ENCODE measurements at places on chromosomes 3 and 15.

DNA sequence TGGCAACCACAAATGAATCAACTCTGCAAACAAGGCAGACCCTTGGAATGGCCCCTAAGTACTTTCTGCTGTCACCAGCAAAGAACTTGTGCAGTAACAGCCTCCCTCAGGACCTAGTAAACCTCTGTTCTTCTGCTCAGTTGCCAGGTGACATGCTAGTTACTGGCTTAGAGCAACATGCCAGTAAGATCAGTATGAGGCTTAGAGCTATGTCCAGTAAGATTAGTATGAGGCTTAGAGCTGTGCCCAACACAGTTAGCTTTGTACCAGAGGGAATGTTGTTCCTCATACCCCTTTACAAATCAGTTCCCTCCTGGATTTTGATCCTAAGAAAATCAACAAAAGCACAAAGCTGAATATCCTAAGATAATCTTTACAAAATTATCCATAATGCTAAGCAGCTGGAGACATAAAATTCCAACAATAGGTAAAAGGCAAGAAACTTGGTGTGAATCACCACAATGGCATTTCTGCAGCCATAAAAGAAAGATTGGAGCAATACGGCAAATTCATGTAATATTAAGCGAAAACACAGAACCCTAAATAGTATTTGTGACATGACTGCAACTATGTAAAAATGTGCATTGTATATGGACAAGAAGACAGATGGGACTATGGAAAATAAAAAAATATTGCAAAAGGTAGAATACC lies 107.3 kb upstream of the LPP start:
- DNase-seq, result no peak

DNA sequence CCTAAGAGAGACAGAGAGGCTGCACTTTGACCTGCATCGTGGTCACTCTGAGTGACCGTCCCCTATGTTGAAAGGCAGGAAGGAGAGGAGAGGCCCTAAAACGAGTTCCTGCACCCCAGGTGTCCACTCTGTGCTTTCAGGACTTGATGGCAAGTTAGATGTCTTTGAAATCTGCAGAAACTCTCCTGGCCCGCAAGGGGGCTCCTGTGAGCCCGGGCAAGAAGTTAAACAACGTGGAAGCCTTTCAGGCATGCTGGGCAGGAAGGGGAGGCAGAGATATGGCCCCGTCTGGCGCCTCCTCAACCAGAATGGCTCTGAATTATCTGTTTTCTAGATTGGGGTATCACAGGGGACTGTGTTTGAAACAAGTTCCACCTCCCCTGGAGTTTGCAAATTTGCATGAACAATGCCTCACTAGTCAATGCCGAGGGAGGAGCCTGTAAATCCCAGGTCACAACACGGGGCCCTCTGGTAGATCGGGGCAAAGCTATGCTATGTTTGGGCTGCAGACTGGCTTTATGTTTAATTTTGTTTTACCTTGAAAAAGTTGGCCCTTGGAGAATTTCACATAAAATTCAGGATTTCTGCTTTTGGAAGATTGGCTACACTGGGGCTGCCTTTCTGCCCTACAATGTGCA lies 9.8 kb downstream of the CTXND1 start:
- no peak for DNase-seq

DNA sequence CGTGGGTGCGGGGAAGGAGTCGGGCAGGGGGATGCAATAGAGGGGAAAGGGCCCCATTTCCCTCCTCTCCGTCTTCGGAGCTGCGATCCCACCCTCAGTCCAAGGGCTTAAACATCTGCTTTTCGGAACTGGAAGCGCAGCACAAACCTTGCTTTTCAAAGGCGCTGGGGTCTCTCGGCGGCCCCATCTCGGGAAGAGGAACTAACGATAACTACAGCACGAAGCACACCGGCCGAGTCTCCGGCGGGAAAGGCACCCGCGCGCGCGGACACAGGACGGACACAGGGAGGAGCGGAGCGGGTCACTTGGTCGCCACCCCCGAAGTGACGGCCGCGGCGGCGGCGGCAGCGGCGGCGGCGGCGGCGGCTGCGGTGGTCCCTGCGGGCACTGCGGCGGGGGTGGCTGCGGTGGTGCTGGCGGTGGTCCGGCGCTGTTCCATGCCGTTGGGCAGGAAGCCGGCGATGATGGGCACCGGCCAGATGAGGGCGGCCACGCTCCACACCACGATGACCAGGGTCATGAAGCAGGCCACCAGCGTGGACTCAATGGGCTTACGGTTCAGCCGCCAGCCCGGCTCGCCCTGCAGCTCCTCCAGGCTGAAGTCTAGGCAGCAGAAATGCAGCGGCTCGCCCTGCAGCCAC lies 1.1 kb downstream of the TMEM158 start:
- peak; percentile 58 for DNase-seq

GRCh38 chr3:45312836-45313493 lies 75.4 kb upstream of the LARS2 start:
- no peak for DNase-seq

GRCh38 chr3:132180337-132180791 lies 136.8 kb upstream of the ACP3 start:
- DNase-seq, result peak; percentile 63

- no peak for DNase-seq
Measured at GRCh38 chr3:48770192-48770502, 53.1 kb upstream of the IP6K2 start.

GRCh38 chr3:64264501-64265109 lies 39.3 kb upstream of the PRICKLE2 start:
- no peak for DNase-seq

- DNase-seq, result no peak
Measured at GRCh38 chr3:124973290-124973689, 38.7 kb upstream of the MUC13 start.

GRCh38 chr15:53565721-53566120 lies 193.7 kb downstream of the WDR72 start:
- no peak for DNase-seq

- DNase-seq, result no peak
Measured at GRCh38 chr3:50121072-50122032, 32.6 kb downstream of the RBM5 start.

- DNase-seq, result no peak
Measured at GRCh38 chr3:120661106-120661905, 20.7 kb downstream of the HGD start.

DNA sequence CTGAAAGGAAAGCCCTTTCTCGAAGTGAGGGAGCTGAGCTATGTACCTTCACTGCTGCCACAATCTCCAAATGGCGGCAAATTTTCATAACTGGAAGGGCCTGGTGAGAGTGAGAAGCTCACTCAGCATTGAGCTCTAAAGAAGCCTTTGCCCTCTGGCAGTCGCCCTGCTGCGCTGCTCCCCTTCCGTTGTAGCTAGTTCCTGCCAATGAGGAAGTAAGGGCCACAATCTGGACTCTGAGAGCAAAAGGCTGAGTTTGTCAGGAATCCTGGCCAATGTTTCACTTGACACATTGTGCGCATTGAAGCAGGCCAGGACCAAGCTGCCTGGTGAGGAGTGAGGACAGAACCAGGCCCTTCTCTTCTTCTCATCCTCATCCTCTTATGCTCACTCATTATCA lies 579.5 kb downstream of the PDCD6IP start:
- DNase-seq, result no peak

GRCh38 chr15:37967788-37968187 lies 33.3 kb downstream of the TMCO5A start:
- DNase-seq, result no peak

GRCh38 chr15:51390966-51391422 lies 49.5 kb downstream of the GLDN start:
- DNase-seq, result no peak

GRCh38 chr15:67774626-67775025 lies 50.7 kb upstream of the SKOR1 start:
- DNase-seq, result no peak

GRCh38 chr3:125022206-125022605 lies 33.6 kb downstream of the HEG1 start:
- DNase-seq, result no peak

DNA sequence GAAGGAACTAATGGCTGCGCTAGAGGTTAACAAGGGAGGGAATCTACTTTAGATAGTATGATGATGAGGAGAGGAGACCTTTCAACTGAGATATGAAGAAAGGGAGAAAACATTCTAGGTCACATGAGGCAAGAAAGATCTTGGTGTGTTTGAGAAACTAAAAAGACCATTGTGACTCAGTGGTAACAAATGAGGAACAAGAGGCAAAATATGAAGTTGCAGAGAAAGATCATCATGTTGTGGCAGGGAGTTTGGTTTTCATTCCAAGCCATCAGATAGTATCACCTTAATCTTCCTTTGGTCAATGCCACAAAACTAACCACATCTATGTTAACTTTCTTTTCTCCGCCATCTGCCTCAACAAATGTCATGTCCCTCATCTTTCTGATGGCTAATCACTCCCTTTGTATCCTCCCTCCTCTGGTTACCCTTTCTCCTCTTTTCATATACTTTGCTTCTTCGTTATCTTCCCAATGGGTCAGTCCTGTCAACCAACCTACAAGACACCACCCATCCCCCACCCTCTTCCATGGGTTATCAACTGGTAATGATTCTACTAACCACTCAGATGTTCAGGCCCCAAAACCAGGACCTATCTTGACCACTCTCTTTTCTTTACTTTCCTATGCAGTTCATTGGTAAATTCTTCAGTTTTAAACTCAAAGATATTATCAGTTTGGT lies 2.4 kb upstream of the PDCD6IP start:
- DNase-seq, result no peak

GRCh38 chr3:184175981-184176376 lies 1.3 kb downstream of the AP2M1 start:
- no peak for DNase-seq

GRCh38 chr3:111812701-111813100 lies 46.4 kb upstream of the PHLDB2 start:
- DNase-seq, result no peak

- no peak for DNase-seq
Measured at GRCh38 chr15:79778378-79778990, 118.3 kb downstream of the MTHFS start.

DNA sequence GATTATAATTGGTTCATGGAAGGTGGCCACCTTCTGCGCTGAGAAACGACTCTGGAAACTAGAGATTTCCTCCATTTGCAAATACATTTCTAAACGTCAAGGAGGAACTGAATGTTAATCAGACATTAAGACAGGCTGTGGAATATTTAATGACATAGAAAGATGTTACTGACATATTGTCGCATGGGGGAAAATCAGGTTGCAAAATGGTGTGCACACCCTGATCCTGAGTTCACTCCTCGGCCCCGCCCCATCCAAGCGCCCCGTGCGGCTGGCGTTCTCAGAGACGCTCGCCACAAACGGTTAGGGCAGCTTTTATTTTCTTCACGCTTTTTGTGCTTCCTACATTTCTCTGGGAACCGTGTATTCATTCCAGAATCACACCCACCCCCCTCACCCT lies 10.7 kb downstream of the H1-8 start:
- DNase-seq, result no peak

DNA sequence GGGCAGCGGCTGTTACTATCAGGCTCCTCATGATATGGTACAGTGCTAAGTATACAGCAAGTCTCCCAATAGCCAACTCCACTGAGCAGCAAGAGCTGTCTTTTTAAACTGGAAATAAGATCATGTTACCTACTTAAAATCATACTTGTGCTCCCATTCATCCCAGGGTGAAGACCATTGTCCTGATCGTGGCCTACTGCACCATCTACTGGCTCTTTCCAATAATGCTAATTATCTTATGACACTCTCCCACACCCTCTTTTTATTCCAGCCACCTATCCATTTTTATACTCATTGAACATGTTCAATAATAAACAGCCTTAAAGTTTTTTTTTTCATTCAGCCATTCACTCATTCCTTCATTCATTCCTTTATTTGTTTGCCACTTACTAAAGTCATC lies 117.7 kb downstream of the GBE1 start:
- no peak for DNase-seq

DNA sequence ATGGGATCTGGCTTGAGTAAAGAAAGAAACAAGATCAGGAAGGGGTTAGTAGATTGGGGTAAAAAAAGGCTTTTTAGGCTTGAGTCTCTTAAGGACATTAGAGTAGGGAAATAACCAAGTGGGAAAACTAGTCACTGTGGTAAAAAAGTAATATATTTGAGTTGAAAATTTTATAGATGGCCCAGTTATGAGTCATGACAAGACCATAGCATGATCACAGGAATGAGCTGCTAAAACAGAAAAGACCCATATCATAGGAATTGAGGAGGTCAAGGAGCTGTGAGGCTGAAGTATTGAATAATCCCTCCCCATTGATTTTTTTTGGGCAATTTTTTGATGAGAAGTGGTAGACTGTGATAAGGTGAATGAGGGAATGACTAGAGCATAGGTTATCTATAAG lies 69.2 kb upstream of the TBC1D5 start:
- no peak for DNase-seq

DNA sequence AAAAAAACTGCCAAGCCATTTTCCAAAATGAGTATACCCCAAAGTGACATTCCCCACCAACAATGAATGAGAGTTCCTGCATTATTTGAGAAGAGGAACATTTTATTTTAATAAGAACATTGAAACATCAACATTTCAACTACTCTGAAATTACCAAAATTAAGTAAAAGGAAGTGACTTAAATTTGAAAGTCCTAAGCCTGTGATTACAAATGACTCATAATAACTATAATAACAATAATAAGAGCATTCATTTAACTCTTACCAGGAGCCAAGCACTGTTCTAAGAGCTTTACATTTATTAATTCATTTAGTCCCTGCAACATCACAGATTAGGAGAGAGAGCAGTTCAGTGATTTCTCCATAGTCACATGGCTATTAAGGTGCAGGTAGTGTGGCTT lies 32.4 kb downstream of the LRRC28 start:
- no peak for DNase-seq

GRCh38 chr3:186839874-186840641 lies 2.5 kb upstream of the ADIPOQ start:
- DNase-seq, result no peak

DNA sequence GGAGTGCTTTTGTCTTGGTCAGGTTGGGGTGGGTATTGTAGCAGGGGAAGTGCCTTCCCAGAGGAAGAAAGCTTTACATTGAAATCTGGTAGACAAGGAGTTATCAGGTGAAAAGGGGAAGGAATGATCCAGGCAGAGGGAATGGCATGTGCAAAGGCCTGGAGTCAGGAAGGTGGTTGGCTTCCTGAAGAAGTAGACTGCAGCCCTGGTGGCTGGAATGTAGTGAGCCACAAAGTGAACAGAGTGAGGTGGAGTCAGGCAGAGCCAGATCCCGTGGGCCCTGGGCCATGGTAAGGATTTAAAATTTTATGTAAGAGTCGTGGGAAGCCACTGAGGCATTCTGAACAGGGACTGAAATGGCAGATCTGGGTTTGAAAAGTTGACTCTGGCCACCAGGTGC lies 58.3 kb downstream of the RAB11A start:
- DNase-seq, result no peak

GRCh38 chr3:31448035-31448881 lies 84.5 kb upstream of the STT3B start:
- DNase-seq, result no peak

- no peak for DNase-seq
Measured at GRCh38 chr15:66476535-66476934, 21.0 kb downstream of the SNAPC5 start.

- no peak for DNase-seq
Measured at GRCh38 chr3:108804966-108805365, 17.6 kb upstream of the TRAT1 start.

GRCh38 chr15:45586601-45587094 lies 531 bp upstream of the BLOC1S6 start:
- no peak for DNase-seq

GRCh38 chr15:100048736-100049135 lies 293.0 kb downstream of the ADAMTS17 start:
- DNase-seq, result no peak

Data from SW 1271 (cell line).